ENCODE measurements at places on chromosomes 2 and 18.

DNA sequence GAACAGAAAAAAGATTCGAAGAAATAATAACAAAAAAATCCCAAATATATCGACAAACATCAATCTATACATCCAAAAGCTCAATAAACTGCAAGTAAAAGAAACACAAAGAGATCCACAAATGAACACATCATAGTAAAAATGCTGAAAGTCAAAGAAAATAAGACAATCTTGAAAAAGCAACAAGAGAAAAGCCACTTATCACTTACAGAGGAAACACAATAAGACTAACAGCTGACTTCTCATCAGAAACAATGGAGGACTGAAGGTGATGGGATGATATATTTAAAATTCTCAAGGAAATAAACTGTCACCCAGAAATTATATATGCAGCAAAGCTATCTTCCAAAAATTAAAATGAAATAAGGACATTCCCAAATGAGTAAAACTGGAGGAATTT is 140.3 kb downstream of the NDUFA10 start:
- DNase-seq: no peak

DNA sequence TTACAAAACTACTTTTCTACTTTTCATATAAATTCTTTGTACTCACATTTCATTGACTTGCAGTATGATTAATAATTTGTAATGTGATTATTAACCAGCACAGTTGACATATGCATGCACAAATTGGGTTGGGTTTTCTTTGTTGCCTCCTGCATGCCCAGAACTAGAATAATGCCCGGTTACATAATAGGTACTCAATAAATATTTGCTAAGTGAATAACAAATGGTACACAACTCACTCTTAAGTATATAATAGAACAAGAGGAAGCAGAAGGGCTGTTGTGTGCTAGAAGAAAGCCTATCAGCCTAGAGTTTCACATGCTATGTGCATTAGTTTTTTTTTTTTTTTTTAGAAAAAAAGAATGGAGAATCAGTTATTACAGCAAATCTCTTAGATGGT is 9.3 kb downstream of the RDH14 start:
- DNase-seq: no peak

DNA sequence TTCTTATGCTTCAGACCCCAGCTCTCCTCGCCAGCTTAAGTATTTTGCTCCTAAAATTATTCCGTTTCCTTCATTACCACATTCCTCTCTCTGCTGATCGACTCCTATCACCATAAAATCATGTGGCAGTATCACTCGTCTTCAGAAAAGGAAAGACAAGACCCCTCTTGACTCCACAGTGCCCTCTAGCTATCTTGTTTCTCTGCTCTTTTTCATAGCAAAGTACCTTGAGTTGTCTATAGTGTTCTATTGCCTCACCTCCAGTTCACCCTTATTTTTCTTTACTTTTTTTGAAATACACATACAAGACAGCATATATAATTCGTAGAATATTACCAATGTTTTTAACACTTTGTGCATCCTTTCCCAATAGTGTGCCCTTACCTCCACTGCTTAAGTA is 273.2 kb upstream of the SIX3 start:
- no peak for DNase-seq

DNA sequence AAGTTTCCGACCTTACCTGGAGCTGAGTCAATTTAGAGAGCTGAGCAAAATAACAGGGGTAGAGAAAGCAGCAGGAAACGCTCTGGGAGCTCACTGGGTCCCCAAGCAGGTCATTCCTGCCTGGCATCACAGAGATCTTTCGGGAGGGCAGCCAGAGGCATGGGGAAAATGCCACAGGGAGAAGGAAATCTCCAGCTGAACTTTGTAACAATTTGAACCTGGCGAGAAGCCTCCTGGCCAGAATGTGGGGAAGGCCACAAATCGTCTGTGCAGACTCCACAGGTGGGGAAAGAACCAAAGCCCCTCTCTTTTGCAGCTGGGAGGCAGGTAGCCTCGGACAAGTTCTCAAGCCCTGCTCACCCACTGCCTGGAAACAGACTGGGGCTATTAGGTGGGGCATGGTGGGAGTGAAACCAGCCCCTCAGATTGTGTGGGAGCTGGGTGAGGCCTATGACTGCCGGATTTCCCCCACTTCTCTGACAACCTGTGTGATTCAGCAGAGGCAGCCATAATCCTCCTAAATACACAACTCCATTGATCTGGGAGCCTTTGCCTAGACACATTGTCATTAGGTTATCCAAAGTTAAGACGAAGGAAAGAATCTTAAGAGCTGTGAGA is 53.9 kb downstream of the INO80D start:
- DNase-seq: no peak

- DNase-seq: no peak
These were observed 218.5 kb downstream of the TFCP2L1 start for GRCh38 chr2:121066526-121066925.

- no peak for DNase-seq
These were observed 258.9 kb upstream of the CHAC2 start for GRCh38 chr2:53508667-53509066.

- DNase-seq: no peak
These were observed 110.2 kb downstream of the ANTXR1 start for GRCh38 chr2:69123182-69123581.

GRCh38 chr18:45379903-45380302 is 235.4 kb upstream of the SLC14A2 start:
- DNase-seq: no peak

DNA sequence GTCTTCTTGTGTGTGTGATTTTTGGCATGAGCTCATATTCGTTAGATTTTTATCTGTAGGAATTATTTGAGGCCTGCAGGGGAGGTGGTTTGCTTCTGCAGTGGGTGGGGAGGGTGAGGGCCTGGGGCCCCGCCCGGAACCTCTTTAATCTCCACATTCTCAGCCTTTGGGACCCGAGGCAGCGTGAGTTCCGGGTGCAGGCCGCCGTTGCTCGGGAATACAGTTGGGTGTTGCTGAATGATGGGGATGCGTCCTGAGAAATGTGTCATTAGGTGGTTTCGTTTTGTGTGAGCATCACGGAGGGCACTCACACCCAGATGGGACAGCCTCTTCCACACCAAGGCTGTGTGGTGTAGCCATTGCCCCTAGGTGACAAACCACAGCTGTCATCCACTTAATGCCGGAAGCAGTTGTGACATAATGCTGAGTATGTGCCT is 13.7 kb upstream of the GAL3ST2 start:
- no peak for DNase-seq

- no peak for DNase-seq
These were observed 243.6 kb downstream of the NEDD4L start for GRCh38 chr18:58287353-58288274.

Measured in left kidney (tissue), 8 donors.